Left ventricle myocardium inferior (tissue), 1 donor: ENCODE measurements at places on chromosomes 11 and 22.

DNA sequence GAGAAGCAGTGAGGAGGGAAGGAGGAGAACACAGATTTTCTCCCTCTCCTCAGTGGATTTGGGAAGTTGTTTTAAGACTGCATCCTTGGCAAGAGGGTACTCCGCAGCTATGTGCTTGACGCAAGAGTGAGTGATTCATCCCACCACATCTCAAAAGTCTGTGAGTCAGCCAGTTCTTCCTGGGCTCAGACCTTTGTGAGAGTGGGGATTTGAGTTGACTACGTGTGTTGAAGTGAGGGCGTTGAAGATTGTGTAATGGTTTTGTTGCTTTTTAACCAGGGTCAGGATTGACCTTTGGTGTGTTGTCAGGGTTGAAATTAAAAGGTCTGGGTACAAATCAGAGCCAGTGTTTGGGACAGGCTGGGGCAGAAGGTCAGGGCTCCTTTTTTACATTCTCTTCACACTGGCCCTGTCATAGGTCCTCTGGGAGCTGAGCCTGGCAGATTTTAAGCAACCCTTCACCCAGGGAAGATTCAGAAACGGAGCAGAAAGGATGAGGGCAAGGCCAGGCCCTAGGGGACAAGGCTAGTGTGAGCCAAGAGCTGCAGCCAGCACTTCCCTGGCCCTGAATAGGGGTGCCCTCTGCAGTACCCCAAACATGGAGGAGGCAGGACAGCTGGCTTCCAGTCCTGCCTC is 4.2 kb upstream of the C11orf86 start:
- DNase-seq: no peak

DNA sequence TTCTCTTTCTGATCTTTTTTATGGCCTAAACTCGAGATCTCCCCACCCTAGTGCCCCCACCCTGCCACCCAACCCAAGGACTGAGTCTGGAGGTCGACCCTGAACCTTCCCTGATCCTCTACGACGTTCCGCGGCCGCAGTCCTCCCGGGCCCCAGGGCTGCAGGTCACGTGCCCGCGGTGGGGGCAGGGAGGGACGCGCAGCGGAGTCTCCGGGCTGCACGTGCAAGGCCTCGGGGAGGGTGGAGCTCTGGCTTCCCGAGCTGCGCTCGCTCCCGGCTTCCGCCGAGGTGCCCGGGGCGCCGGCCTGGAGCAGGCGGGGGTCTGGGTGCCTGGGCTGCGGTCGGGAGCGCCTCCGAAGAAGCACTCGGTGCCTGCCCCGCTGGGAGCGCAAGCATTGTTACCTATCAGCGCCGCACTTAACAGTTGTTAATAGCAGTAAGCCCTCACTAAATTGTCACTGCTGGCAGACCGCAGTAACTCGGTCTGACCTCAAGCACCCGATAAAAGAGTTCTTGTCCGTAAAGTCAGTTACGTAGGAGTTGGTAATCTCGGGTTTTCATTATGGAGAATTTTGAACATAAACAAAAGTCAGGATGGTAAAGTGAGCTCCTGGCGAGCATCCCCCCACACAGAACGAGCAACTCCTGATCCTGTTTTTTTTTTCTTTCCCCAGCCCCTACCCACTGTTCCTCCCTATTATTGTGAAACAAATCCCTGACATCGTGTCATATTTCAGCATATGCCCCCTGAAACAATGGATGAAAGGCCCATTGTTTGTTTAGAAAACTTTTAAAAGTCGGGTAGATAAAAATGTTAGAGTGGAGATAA is 69.7 kb upstream of the EP300 start:
- DNase-seq: peak; percentile 93

GRCh38 chr11:117998664-117999353 is 12.6 kb downstream of the IL10RA start:
- DNase-seq: no peak

DNA sequence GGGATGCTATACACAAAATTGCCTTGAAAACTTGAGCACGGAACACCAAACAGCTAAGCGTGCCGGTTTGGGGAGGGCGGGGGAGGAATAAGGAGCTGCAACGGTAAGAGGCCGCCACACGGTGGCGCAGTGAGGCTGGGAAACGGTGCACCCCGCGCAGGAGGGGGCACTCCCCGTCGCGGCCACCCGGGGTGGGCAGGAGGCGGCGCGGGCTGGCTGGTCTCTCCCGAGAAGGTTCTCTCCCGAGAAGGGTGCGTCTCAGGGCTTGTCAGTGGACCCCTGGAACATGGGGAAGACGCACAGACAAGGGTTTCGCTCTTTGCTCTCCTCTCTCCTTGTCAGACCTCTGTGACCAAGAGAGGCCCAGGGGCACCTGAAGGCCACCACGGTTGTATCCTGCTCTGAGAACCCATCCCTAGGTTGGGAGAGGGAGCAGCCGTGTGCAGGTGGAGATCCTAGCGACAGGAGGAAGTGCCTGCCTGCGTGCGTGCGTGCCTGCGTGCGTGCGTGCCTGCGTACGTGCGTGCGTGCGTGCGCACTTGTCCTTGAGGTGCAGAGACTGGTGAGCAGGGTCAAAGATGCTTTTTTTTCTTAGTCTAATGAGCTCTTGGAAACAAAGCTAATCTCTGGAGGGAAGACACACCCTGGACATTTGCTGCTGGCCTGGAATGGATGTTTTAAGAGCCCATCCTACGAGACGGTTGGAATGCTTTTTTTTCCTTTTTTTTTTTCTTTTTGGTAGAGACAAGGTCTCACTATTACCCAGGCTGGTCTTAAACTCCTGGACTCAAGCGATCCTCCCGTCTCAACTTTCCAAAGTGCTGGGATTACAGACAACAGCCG is 18.1 kb upstream of the JAM3 start:
- peak; percentile 71 for DNase-seq

GRCh38 chr11:30825723-30826122 is 239.6 kb upstream of the MPPED2 start:
- no peak for DNase-seq

DNA sequence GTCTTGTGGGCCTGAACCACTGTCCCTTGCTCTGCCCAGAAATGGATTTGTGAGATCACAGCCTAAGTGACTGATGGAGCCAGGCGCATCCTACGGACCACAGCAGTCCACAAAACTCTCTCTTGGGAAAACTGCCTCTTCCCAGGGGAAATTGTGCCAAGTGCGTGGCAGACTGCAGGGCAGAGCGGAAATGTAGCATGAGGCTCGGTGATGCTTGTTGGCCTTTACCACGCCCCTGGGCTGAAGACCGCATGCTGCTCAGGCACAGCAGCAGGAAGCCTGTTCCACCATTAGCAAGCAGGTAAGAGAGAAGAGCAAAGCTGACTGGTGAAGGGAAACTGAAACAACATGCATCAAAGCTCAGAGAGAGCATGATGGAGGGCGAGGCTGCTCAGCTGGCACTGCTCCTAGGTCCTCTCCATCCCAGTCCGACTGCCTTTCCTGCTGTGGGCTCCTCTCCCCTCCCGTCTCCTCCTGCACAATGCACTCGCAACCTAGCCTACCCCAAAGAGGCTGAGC is 26.5 kb upstream of the SCARF2 start:
- DNase-seq: no peak

GRCh38 chr11:9030601-9031000 is 26.8 kb upstream of the NRIP3 start:
- no peak for DNase-seq

DNA sequence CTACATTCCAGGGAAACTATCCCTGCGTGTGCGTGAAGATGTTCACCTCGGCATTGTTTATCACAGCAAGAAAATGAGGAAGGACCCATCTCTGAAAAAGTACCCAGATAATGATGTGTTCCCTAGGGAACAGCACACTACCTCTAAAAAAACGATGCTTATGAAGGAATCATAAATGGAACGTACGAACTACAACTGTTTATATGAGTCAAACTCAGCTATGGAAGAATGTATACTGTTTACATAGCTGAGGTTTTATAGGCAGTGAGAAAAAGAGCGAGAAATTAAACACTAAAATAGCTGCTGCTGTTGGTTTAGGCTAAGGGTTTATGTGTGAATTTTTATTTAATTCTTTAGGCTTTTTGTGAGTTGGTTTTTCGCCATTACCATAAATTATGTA is 48.9 kb downstream of the APOL1 start:
- DNase-seq: no peak

- DNase-seq: peak; percentile 8
Measured at GRCh38 chr22:28021116-28021997, 102.3 kb upstream of the PITPNB start.

- DNase-seq: peak; percentile 41
Measured at GRCh38 chr22:46942799-46943785, 180.6 kb downstream of the TBC1D22A start.

- no peak for DNase-seq
Measured at GRCh38 chr11:90753546-90753945, 530.7 kb upstream of the CHORDC1 start.

DNA sequence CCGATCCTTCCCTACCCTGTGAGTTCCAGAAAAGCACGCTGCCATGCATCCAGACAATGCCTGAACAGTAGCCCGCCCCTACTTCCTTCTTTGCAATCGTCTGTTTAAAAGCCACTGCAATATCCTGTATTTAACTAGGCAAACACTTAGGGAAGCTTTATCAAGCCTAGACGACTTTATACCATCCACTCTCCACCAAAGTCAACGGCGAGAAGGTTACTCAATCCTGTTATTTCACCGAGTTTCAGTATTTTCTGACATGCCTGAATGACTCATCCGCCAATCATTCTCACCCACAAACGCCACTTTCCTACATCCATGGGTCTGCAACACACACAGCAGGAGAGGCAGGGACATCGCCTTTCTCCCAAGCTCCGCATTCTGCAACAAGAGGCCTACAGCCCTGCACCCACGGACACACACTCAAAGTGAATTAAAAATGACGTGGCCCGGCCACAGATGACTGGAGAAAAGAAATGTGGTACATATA is 9.3 kb downstream of the CELSR1 start:
- DNase-seq: no peak

DNA sequence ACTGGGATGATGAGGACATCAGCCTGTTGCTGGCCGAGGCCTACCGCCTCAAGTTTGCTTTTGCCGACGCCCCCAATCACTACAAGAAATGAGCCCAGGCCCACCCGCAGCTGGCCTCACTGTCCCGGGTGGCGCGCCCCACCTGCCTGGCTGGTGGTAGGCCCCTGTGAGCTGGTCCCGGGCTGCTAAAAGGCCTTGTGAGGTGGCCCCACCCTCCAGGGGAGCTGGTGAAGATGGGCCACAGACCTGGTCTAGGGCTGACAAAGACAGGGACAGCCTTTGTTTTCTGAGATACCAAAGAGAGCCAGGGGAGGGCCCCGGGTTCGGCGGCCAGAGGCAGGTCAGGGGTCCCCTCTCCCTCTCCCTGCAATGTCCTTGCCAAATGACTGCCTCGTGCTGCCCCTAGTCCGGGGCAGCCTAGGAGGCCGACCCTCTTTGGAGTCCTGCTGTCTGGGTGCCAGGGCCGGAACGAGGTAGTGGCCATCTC is 411.1 kb downstream of the TBC1D22A start:
- DNase-seq: no peak

GRCh38 chr11:35214792-35215193 is 75.8 kb downstream of the CD44 start:
- DNase-seq: no peak

GRCh38 chr11:45185228-45185729 is 38.8 kb downstream of the PRDM11 start:
- no peak for DNase-seq

DNA sequence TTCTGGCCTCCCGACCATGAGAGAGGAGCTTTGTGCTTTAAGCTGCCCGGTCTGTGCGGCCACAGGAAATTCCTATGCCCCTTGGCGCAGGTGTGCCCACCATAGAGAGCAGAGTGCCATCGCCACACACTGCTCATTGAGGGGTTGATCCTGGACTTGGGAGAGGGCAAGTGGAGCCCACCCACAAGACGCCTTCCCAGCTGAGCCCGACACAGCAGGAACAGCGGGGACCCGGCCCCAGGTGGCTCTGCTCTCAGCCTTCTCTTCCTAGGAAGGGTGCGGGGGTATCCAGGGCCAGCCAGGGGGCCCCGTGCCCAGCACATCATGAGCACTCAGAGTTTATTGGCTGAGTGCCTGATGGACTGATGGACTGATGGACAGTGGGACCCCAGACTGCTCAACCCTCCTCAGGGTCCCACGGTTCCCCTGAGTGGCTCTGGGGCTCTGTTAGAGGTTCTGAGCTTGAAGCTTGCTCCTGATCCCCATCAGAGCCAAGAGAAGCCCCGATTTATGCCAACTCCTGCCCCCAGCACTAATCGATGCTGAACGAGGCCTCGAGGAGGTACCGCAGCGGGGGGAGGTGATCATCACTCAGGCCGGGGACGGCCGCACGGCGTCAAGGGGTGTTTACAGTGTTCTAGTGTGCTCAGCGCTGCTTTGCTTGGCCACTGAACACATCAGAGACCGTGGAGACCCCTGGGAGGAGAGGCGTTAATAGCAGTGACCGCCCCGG is 13.5 kb upstream of the MRGPRD start:
- no peak for DNase-seq

DNA sequence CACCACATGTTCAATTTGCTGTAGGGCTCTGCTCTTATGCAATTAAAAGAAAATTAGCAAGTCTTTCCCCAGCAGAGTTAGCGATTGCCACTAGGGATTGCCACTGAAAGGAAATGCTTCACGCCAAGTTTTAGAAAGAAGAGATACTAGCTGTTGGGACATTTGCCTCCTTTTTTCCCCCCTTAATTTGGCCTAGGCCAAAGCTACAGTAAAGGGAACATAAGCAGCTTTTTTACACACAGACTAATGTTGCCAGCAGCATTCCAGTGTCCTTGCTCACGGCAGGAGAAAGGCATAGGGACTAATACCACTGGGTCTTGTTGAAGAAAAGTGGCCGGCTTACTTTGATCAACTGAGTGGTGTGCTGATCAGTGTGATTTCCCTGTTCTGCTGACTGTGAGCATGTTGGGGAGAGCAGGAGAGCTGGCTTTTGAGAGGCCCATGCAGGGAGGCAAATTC is 71.2 kb downstream of the PHF21A start:
- DNase-seq: no peak

GRCh38 chr11:65851811-65852507 is 6.0 kb downstream of the CFL1 start:
- no peak for DNase-seq

DNA sequence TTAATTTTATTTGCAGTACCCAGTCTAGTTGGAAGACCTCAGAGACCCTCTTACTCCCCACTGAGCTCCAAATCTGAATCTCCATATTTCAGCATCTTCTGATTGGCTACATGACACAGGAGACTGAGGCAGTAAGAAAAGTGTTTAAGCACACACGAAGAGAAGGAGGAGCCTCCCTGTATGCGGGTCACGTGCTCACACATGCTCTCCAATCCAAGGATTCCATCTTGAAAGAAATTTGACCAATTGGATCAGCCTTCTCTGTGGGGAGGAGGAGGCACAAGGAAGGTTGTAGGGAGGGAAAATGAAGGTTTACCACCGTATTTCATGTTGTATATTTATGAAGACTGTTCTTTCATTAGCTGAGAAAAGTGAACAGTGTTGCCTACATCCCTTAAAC is 1.2 kb downstream of the OR6T1 start:
- no peak for DNase-seq
